Endothelial cell of umbilical vein (primary cell): ENCODE measurements at places on chromosomes 5 and 9.
A peak's percentile ranks its signal among the peaks of the same experiment; 100 is the strongest.

DNA sequence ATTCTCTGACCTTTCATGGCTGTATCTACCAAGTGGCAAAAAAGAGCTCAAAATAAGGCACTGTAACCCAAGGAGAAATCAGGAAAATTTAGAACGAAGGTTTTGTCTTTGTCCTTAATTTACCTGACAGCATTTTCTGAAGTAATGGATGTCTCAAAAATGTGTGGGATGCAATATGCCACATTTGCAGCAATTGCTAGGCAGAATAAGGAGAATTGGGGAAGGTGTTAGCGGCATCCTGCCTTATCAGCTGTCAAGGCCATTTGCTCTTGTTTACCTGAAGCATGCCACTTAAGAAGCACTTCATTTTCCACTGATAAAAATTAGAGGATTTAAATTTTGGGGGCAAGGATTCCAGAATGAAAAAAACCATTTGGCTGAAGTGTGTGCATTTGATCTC lies 39.0 kb downstream of the PDE8B start:
- DNase-seq, result no peak

DNA sequence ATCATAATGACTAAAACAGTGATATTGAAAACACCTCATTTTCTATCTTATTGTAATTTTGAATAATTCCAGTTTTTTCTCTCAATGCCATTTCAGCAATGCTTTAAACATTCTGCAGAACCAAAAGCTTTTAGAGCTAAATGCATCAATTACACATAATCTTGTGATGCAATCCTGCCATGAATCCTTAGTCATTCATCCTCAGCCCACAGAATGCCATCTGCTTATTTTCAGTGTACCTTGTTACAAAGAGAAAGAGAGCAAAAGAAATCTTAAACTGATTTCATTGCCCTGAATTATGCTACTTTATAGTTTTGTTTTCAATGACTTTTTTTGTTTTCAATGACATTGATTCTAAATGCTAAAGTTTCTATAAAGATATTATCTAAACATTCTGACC lies 1234.8 kb upstream of the C9orf72 start:
- DNase-seq, result no peak

DNA sequence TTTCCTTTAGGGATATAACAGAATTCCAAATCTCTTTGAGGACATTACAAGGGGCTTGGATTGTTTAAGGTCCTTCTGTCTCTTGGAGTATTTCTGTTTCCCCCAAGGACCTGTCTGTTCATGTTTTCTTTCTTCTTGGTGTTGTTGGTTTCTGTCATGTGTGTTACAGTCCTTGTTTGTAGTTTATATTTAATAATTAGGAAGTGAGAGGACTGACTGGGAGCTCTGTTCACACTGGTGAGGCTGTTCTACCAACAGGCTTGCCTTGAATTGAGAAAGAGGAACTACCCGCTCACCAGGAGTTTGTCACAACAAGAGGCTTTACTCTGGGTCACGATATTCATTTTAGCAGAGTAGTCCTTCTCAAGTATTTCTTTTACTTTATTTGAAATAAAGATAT lies 119.2 kb upstream of the SV2C start:
- no peak for DNase-seq

DNA sequence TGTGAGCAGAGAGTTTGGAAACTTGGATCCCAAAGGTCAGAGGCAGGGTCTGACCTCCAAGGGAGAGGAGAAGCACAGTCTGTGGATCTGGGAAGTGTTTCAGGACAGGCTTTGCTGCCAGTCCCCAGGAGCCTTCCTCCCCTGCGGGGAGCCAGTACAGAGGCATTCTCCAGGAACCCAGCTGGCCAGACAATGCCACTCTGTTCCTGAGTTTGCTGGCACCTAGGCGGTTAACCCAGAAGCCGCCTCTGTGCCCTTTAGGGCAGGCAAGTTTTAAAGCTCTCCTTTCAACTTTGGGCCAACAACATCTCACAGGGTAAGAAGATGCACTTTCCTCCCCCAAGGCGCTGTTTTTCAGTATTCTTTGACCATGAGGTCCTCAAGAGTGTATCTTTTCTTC lies 37.0 kb upstream of the FGF1 start:
- no peak for DNase-seq

DNA sequence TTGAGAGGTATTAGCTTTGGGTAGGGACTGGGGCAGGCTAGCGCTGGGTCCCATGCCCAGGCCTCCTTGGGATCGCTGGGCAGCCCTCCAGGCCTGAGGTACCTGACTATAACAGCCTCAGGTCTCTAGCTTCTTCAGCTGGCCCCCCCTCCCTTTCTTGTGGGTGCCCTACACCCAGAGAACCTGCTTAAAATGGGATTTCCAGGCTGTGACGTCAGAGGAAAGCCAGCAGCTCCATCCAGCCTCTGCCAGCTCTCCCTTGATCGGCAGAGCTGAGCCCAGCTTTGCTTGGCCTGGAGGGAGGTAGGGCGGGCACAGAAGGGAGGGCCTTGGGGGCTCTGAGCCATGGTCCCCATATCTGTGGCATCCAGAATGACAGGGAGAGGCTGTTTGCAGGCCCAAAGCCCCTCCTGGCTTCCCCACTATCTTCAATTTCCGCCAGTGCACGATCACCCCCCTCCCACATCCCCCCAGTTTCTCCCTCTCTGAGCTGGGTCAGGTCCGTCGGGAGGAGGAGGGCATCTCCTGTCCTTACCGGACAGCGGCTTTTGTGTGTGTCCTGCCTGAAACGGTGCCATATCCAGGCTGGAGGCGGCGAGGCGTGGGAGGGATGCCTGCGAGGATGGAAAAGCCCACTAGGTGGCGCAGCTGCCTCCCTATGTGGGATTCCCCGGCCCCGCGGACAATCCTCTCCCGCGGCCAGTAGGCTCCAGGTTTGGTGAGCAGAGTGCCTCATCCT lies 10.8 kb downstream of the REEP2 start:
- peak; percentile 80 for DNase-seq

DNA sequence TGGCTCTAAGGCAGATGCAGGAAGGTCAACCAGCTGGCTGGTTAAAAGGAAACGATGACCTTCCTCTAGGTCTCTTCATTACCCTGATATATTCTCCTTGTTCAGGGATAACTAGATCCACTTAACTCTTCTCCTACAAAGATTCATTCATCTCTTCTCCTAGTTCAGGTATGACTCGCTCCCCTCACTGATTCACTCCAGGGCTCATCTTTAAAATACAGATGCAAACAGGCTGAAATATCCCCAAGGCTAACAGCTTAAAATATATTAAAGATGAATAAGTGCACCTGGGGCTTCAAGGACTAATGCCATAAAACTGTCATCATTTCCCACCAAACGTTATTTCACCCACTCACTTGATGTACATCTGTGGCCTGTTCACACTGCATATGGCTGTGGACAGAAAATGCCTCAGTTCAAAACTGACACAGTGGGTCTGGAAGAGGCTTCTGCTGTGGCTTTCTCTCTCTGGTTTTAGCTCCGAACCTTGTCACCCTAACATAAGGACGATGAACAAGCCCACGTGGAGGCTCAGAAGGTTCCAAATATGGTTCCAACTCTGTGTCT lies 366.9 kb downstream of the DEPDC1B start:
- DNase-seq, result no peak

- DNase-seq, result no peak
Observed at GRCh38 chr5:140833993-140834392, at the start of gene PCDHA7. Gene PCDHA7 (plus strand): TSS chr5:140834269. CDS start chr5:140834384, 115 bp downstream.

GRCh38 chr5:566636-567309 lies 42.5 kb upstream of the SLC9A3 start:
- no peak for DNase-seq

- DNase-seq, result no peak
Observed at GRCh38 chr9:129008469-129008965, 19.6 kb downstream of the SH3GLB2 start.

GRCh38 chr9:21906213-21906612 lies 88.0 kb downstream of the CDKN2A start:
- DNase-seq, result no peak

DNA sequence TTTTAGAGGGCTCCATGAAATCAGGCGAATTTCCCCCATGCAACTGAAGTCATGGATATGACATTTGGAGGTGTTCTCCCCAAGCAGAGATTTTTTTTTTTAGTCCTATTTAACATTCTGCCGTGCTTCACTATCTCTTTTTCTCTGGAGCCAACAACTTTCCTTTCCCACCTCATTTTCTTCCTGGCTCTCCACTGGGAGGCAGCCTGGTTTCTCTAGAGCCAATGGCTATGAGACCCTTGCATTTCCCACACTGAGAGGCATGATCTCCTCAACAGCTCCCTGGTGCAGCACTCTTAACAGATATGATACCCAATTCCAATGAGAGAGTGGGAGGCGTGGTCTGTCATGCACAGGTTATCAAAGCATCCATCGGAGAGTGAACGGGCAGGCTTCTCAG lies 310.8 kb downstream of the DRD1 start:
- no peak for DNase-seq

DNA sequence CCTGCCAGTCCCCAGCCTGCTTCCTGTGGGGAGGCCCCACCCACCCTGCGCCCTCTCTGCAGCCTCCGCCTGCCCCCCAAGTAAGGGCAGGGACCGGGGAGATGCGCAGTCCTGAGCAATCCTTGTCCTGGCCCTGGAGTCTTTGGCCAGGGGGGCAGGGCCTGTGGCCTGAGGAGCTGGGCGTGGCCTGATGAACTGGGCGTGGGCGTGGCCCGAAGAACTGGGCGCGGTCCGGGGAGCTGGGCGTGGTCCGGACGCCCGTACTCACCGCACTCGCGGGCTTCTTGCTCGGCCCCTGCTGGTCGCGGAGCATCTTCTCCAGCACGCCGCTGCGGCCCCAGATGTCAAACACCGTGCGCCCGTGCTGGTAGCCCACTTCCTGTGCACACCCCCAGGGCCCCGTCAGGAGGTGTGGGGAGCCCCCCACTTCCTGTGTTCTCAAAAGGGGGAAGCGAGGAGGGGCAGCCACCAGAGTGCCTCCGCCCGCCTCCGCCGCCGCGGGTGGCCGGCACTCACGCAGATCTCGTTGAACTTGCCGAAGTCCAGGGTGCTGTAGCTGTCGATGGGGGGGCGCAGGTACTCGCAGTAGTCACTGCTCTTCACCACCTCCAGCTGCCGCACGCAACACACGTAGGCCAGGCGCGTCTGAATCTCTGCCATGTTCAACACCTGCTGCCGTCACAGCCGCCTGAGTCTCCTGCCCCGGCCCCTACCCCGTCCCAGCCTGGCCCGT lies 2.7 kb upstream of the NSMF start:
- peak; percentile 40 for DNase-seq

DNA sequence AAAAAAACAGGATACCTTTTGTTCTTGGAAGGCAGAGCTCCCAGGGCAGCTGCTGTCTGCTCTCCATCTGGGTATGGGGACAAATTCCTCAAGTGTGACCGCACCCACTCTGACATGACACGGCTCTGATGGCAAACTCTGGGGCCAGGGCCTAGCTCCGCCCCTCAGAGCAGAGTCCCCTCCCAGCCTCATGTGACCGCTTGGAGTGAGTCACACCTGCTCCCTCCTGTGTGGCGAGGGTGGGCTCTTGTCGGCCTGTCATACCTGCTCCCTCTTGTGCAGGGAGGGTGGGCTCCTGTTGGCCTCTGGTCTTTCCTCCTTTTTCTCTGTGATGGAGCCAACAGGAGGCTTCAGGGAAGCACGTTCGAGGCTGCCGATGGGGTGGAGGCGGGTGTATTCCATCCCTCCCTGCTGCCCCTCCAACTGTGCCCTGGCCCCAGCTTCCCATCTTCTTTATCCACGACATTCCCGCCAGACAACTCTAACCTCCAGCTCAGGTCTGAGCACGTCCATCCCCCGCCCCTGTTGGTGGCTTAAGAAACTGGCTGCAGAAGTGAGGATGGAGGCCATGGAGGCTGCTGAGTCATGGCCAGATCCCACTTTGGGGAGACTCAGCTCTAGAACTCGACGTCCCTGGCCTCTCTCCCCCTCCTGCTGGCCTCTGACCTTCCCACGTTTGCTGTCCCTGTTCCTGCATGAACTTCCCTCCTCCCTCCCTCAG lies 65.3 kb downstream of the OLFM1 start:
- DNase-seq, result no peak

GRCh38 chr9:126127591-126127990 lies 199.0 kb upstream of the MVB12B start:
- DNase-seq, result no peak

DNA sequence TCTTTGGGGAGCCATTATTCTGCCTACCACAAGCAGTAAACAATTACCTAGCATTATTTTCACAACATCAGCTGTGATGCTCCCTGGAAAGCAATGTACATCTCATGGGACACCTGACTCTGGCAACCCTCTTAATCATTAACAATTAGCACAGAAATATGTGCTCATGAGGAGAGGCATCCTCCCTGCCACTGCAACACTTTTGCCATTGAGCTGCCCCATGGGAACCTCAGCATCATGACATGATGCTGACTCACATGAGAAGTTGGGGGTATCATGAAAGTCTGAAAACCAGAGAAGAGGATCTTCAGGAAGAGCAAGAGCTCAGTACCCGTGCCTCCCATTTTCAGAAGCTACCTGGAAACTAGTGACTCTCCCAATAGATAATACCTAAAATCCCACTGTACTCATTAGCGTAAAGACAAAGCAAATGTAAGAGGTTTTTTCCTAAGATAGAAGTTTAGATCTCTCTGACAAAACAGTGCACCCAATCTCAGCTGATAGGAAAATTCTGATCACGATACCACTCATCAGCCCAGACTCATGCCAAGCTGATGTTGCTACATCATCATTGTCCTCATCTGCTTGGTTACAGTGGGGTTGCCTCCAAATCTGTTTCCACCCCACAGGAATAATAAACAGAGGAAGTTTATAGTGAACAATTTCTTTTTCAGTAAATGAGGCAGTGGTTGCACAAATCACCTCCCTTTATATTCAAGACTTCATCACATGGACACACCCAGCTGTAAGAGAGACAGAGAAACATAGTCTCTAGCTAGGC lies 244.5 kb downstream of the NR2F1-AS1 start:
- no peak for DNase-seq

DNA sequence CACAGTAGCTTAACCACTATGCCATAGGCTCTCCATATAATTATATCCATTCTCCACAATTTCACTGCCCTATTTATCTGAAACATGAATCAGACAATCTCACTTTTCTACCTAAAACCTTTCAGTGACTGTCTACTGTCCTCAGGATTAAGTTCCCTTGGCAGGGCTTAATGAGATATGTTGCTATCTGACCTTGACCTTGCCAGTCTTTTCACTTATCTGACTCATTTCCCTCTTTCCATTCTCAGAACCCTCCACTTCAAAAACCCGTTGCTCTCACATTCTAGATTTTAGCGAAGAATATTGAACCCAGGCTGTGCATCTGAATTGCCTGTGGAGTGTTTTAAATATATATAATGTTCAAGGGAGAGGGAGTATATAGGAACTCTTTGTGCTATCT lies 452.1 kb upstream of the MPDZ start:
- DNase-seq, result peak; percentile 11

DNA sequence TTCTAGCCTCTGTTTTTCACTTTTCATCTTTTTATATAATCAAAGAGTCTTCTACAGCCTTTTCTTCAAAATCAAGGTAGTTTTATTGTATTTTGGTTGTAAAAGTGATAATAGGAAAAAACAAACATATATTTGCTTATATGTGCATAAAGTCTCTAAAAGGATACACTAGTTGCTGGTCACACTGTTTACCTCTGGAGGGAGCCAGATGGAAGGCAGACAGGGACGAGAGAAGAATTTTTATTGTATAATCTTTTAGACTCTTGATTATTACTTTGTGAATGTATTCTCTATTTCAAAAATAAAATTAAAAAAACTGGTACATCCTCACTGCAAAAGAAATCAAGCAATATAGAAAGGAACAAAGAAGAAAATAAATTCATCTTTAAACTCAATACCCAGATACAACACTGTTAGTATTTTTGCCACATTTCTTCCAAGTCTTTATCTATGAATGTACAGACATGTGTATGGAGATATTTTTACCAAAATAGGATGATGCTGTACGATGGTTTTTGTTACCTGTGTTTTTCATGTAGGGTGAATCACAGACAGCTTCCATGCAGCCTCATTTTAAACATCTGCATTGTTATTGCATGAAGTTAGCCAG lies 6.1 kb upstream of the RNF183 start:
- DNase-seq, result peak; percentile 55

GRCh38 chr5:103808464-103809106 lies 246.0 kb upstream of the NUDT12 start:
- peak; percentile 48 for DNase-seq
